ENCODE measurements at places on chromosomes 4 and X. TPM values are rescaled to one million over a fixed set of nuclear protein-coding genes. Genes with fewer than 3 reads are reported as not detected.

DNA sequence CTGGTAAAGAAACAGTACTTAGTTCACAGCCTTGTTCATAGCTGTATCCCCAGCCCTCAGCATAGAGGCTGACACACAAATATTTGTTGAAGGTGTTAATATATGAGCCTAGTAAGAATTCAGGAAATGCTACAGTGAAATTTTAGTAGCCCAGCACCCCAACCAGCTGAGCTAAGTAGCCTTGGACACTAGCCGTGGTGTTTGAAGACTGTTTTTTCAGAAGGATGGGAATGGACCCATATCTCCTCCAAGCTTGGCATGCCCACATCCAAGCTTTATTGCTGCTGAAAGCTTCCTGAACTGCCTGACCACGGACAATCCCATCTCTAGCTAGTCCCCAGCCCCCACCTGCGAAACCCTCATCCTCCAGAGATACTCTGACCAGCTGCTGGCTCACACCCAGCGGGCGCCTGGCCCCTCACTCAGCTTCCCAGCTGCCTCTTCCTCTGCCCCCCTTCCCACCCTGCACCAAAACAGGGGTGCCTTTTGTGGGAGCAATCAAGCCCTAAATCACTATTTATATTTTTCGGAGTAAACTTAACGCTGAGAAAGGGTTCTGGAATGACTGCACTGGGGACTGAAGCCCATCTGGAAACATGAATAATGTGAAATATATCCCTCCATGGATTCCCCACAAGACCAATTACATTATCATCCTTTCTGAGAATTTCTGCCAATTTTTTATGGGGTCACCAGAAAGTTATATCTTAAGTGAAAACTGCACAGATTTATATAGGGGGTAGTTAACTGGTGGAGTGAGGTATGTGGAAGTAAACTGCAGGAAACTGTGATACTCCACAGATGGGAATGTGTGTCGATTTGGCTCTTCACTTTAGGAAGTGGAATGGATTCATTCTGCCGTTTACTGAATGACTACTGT is 41.1 kb upstream of the CBR4 start:
- DNase-seq, result no peak
- H3K4me1 ChIP-seq, result peaks cover 2% of the 10 kb centered on the region
- peaks cover 6% of the 10 kb centered on the region for H3K27me3 ChIP-seq

GRCh38 chr4:3831529-3832150 is 65.5 kb downstream of the ADRA2C start:
- no peaks in the 10 kb centered on the region for H3K36me3 ChIP-seq
- no peak overlapping the region for H3K27ac ChIP-seq
- DNase-seq, result no peak
- H3K4me3 ChIP-seq, result no peak overlapping the region
- H3K27me3 ChIP-seq, result peaks cover 38% of the 10 kb centered on the region

DNA sequence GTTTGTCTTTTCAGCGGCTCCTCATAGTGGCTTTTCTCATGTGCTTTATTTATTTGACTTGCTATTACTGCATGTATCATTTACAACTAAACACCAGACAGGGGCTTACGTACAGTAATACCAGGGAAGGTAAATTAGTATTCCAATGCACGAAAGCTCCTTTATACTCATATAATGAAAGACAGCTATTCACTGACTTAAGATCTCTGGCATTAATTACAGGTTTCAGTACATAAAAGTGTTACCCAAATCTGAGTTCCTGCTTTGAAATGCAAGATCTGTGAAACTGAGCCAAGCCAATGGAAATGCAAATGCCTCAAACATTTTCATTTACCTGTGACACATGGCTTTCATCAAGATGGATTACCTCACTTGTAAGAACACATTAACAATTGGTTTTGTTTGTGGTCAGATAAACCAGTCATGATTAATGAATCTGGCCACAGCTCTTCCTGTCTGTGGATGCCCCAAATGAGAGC is 107.2 kb downstream of the ANAPC4 start:
- peaks cover 3% of the 10 kb centered on the region for H3K36me3 ChIP-seq
- peaks cover 5% of the 10 kb centered on the region for H3K4me1 ChIP-seq
- H3K27me3 ChIP-seq, result peaks cover 10% of the 10 kb centered on the region
- no peak overlapping the region for H3K4me3 ChIP-seq
- DNase-seq, result no peak

GRCh38 chr4:109191216-109191615 is 111.2 kb downstream of the COL25A1 start:
- H3K4me1 ChIP-seq, result peaks cover 3% of the 10 kb centered on the region
- H3K27ac ChIP-seq, result no peak overlapping the region
- H3K36me3 ChIP-seq, result no peaks in the 10 kb centered on the region
- no peak overlapping the region for H3K4me3 ChIP-seq
- no peaks in the 10 kb centered on the region for H3K27me3 ChIP-seq
- no peak for DNase-seq

DNA sequence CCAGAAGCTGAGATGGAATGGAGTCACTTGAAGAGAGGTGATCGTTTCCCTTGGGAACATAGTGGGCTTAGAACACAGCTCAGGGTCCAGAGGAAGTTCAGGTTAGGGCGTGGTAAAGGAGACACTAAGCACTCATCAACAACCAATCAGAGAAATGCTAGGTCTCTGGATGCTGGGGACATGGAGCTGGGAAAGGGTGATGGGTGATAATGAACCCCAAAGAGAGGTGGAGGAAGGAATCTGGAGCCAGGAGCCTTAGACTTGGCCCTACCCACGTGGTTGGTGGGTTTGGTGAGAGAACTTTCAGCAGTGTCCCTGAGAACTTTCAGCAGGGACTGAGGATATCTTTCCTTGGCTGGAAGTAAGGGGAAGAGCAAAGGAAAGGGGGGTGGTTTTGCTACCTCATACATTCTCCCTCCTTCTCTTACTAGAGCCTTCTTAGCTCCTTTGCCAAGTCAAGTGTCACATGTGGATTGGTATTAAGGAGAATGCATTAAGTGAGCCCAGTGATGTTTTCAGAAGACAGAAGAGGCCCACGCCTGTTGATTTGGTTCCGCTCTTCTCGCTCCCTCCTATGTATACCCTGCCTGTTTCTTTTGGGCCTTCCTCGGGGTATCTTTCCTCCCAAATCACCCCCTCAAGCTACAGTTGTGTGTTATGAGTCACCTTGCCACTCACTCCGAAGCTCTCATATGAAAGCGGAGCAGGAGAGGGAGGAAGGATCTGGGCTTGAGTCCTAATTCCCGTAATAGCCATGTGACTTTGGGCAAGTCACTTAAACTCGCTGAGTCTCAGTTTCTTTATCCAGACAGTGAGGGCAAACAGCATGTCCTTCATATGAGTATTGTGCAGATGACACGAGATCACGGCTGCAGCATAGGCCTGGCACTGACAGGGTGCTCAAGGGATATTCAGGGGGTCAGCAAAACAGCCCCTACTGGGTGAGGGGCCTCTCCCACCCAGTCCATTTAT is 63.1 kb downstream of the TSC22D3 start:
- no peaks in the 10 kb centered on the region for H3K27me3 ChIP-seq
- no peak for DNase-seq
- no peak overlapping the region for H3K4me3 ChIP-seq

DNA sequence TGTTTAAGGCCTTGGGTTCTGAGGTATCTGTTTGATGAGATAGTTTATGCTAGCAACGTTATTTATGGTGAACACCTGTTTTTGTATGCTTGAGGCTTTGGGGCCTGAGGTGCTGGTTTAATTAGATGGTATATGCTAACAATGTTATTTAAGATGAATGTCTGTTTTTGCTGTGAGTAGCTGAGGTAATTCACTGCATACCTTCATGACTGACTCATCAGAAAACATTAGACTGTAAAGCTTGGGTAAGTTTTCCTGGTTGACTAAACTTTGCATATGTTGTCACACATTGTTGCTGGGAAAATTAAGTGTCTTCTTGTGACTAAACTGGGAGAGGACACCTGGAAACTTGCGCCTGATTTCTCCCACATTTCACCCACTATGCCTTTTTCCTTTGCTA is 1026.6 kb downstream of the RAPGEF2 start:
- H3K4me3 ChIP-seq, result no peak overlapping the region
- H3K36me3 ChIP-seq, result peaks cover 3% of the 10 kb centered on the region
- DNase-seq, result no peak
- H3K27me3 ChIP-seq, result no peaks in the 10 kb centered on the region

DNA sequence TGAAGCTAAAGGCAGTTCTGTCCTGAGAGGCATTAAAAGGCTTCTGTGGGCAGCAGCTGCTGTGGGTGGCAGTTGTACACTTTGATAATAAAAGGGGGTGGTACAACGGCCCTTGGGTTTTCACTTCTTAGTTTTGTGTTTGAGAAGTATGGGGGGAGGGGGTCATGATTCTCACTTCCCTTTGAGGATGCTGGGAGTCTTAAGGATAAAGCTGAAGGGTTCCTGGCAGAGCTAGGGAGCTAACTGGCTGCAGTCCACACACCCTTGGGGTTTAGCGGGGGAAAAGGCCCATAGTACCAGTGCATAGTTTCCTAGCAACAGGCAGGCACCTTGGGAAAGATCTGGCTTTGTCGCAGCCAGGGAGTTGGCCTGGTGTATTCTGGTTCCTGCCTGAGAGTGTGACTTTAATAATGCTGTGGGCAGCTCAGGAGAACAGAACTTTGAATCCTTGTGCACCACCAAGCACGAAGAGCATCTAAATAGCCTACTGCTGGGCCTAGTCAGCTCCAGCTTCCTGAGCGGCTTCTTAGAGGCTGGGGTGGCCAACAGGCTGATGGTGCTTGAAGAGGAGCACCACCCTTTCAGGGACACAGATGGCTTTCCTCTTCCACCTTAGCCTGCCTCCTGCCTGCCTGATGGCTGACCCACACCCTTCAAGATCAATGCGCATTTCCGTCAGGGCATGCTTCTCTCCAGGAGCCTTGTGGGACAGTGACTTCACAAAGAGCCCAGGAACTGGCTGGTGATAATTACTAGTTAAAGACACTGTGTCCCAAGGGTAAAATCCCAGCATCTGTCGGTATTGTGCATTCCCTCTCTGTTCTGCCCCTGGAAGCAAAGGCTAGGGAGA is 12.5 kb downstream of the ZBTB33 start:
- peaks cover 2% of the 10 kb centered on the region for H3K4me1 ChIP-seq
- H3K4me3 ChIP-seq, result no peak overlapping the region
- no peak for DNase-seq
- peaks cover 2% of the 10 kb centered on the region for H3K36me3 ChIP-seq
- no peaks in the 10 kb centered on the region for H3K27me3 ChIP-seq
- no peak overlapping the region for H3K27ac ChIP-seq

MAGEE1 gene
- 9.6 TPM for total RNA-seq

CLDN2 gene
- 1.2 TPM for total RNA-seq

PDE6B gene
- 10.4 TPM for total RNA-seq

NXF3 gene
- not detected for total RNA-seq
